ENCODE measurements at places on chromosomes 12 and 14.

- no peak for DNase-seq
Measured at GRCh38 chr12:897386-897785, 52.1 kb downstream of the RAD52 start.

- no peak for DNase-seq
Measured at GRCh38 chr12:13631873-13632272, 349.5 kb downstream of the GRIN2B start.

- DNase-seq = no peak
Measured at GRCh38 chr12:77830583-77831351, at the start of gene NAV3. Gene NAV3, plus strand, starts transcription at chr12:77830894. Its CDS starts 568 bp downstream, at chr12:77831462.

DNA sequence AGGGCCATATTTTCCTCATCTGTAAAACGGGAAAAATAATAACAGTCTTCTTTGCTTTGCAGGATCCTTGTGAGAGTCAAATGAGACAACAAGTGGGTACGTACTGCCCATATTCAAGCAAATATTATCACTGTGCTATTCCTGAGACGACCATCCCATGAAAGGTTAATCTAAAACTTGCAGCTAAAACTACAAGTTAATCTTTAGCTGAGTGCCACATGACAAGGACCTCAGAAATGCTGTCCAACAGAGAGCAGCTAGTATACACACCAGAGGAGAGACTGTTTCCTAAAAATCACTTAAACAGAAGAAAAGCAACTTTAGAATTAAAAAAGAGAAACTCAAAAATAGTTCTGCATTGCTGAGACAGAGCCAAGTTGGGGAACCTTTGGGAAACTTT is 162.7 kb upstream of the TMTC2 start:
- no peak for DNase-seq

DNA sequence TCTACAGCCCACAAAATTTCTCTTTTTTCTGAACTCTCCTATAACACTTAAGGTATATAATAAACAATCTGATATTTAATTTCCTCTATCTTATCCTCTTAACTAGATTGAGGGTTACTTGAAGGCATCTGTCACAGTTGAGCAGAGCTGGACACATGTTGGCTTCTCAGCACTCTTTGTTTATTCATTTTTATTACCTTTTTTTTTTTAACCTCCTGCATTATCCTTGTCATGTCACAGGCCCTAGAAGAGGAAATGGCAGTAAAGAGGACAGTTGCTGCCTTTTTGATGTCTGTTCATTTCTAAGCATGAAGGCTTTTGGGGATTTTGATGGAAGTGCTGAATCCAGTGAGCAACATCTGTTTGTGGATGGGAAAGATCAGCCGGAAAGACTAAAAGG is 32.5 kb upstream of the EVL start:
- DNase-seq = no peak

- no peak for DNase-seq
Measured at GRCh38 chr12:65881348-65881961, 57.2 kb downstream of the HMGA2 start.

DNA sequence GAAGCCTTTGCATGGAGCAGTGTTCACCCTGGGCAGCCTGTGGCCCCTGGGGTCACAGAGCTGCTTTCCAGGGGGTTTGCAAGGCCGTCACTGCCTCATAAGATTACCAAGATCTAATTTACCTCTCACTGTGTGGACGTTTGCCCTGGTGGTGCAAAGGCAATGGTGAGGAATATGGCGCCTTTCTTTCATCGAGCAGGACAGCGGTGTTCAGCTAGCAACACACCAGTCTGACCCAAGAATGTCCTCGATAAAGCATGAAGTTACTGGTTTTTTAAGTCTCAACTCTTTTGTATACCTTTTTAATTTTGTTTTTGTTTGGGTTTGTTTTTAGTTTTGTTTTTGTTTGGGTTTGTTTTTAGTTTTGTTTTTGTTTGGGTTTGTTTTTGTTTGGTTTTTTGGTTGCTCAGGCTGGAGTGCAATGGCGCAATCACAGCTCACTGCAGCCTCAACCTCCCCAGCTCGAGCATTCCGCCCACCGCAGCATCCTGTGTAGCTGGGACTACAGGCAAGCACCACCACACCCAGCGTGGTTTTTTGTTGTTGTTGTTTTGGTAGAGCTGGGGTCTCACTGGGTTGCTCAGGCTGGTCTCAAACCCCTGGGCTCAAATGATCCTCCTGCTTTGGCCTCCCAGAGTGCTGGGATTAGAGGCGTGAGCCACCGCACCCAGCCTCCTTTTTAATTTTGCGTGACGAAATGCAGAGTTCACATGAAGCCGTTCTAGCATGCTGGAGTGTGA is 57.9 kb downstream of the PPP2R5C start:
- DNase-seq = peak; percentile 47

DNA sequence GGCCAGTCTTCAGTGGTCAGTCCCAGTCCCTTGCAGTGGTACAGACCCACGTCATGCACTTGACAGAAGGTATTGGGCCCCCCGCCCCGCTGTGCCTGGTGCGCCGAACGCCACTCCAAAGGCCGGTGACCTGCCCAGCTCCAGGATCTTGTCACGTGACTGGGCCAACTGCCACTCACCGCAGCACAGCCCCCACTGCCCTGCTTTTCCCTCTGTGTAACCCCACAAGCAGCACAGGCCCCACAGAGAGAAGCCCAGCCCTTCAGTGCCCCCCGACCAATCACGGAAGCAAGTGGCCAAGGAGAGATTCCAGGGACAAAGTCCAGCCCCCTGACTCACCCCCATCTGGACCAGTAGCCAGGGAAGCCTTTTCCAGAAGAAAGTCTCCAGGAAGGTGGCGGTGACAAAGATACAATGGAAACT is 498 bp downstream of the GPR132 start:
- DNase-seq = peak; percentile 34

DNA sequence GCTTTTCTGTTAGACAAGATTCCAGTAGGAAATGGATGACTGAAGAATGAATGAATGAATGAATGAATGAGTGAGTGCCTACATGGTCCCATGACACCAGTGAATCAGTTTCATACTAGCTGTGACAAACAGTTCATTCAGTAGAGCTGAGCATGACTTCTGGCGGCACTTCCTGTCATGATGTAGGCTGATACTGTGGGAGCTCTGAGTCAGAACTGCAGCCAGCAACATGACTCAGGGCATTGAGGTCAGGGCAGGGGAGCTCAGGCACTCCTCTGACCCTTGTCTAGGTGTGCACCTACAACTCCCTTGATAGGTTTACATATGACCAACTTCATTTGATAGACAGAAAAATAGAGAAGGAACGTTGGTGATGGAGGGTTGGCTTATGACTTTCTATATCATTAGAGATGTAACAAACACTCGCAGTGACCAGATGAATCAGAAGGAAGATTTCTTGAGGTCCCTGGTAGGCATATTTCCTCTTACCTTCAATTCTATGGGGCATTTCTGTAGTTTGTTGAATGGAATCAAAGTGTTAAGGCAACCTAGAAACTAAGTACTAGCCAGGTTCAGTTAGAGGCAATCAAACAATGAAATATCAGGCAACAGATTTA is 139.3 kb upstream of the ARHGAP5 start:
- DNase-seq = peak; percentile 65
